ENCODE measurements at places on chromosomes 11 and 22.

GRCh38 chr11:75549370-75549958, 12.6 kb upstream of the SERPINH1 start:
- no peak for DNase-seq

- DNase-seq: no peak
Observed at GRCh38 chr22:37245740-37246139, 1.7 kb upstream of the RAC2 start.

DNA sequence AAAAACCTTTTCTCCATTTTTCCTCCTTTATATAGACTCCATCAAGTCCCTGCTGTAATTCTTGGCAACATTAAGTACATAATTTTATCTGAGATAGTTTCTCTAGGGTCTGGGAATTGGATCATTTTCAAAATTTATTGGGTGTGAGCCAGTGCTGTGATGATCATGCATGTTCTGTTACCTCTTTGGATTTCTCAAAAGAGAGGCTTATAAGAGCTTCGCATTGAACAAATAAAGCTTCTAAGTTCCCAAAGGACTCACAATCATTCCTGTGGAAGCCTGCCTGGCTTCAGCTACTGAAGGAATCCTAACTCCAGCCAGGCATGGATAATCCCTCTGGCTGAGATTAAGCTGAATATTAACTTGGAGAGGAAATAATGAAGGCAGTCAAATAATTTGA, 208.5 kb downstream of the RAB38 start:
- no peak for DNase-seq

DNA sequence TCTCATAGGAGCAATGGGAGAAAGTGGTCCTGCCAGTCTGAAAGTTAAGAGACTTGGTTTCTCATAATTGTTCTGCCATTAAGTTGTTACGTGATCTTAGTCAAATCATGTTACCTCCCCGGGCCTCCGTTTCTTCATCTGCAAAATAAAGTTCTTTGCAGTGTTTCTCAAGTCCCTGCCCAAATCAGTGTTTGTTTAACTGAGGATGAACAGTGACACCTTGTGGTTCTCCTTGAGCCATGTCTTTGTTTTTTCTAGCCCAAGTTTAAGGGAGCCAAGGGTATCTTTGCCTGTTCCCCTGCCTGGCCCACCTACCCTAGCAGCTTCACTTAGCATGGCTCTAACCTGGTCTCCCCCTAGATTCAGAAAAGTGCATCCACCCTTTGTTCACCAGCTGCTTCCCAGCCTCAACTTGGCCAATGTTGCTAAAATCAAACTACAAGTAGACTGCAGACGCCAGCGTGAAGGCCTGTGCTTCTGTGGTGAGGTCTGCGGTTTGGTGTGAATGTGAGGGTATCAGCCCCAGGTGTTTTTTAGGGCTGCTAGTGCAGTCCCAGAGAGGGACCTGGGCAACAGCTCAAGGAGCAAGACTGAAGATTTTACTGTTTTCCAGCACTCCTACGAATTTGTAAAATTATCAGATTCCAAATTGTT, 35.5 kb downstream of the FZD4 start:
- no peak for DNase-seq

- DNase-seq: no peak
Observed at GRCh38 chr11:8826901-8827560, 84.0 kb upstream of the AKIP1 start.

GRCh38 chr11:6529266-6529665, 32.2 kb downstream of the DNHD1 start:
- no peak for DNase-seq

DNA sequence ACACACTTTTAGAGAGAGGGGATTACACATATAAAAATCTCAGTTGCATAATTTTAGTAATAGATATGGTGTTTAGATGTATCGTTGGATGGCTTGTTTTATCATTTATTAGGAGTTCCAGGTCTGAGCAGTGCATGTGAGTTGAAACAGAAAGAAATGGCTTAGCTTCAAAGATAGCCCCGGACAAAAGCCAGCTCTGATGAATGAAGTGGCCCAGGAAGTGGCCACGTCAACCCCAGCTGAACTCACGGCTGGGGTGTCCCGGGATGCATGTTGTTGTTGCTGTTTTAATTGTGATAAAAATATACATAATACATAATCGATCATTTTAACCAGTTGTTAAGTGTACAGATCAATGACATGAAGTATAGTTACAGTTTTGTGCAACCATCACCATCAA, 1513.6 kb downstream of the BRD1 start:
- no peak for DNase-seq

- no peak for DNase-seq
Observed at GRCh38 chr22:26927821-26928220, 270.4 kb downstream of the MIAT start.

GRCh38 chr22:26409719-26410335, 19.2 kb upstream of the ASPHD2 start:
- DNase-seq: no peak

GRCh38 chr11:134150195-134150903, 73.4 kb downstream of the NCAPD3 start:
- DNase-seq: no peak

- peak; percentile 21 for DNase-seq
Observed at GRCh38 chr11:119727523-119728151, 1.4 kb downstream of the NECTIN1 start.

DNA sequence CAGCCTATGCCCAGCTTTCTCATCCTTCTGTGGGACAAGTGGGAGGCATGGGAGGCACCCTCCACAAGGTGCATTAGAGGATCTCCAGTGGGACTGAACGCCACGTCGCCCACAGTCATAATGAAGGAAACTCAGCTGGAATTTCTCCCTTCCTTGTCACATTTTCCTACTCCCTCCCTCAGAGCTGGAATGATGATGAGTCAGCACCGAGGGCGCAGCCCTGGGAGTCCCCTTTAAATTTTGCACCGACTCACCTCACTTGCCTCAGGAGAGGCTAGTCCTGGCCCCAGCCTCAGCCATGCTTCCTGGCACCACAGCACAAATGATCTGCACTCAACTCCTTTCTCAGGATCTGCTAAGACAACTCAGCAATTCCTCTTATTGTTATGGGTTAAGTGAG, 34.3 kb downstream of the DBX1 start:
- no peak for DNase-seq

GRCh38 chr11:297586-298405, 1.5 kb downstream of the IFITM5 start:
- no peak for DNase-seq

DNA sequence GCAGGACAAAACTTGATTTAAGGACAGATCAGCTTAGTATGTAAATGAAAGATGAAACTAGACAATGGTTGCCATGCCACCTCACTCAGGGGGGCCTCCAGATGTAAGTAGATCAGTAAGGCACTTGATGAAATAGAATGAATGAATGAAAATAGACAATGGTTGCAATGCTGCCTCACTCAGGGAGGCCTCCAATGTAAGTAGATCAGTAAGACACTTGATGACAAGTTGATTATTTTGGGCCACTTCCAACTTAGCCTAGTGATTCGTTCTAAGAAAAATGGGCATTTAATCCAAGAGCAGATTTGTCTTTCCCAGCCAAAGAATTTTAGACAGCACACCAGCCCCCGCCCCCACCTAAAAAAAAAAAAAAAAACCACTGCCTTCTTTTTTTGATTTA, 19.2 kb upstream of the SLC5A12 start:
- no peak for DNase-seq

All from activated gamma-delta T cell (primary cell).